ENCODE measurements at places on chromosomes 16 and 17. TPM values are rescaled to one million over a fixed set of nuclear protein-coding genes. Genes with fewer than 3 reads are reported as not detected.
A peak's percentile ranks its signal among the peaks of the same experiment; 100 is the strongest.

DNA sequence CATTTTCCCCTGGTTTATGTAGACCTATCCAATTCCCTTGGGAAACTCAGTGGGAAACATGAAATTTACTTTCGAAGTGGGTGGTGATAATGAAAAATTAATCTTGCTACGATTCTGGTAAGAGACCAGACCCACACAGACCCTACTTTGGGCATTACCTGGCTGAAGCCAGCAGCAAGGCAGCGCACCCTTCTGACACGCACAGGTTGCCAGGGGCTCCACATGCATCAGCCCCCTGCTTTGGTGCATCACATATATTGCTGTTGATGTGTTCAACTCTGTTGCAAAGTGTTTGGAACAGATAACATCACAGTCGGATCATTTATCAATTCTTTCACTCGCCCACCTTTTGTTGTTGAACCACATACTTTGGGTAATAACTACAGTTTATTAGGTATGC, 26.6 kb downstream of the SMARCE1 start:
- no peak for DNase-seq

The PLSCR3 gene
- 25.0 TPM for total RNA-seq

DNA sequence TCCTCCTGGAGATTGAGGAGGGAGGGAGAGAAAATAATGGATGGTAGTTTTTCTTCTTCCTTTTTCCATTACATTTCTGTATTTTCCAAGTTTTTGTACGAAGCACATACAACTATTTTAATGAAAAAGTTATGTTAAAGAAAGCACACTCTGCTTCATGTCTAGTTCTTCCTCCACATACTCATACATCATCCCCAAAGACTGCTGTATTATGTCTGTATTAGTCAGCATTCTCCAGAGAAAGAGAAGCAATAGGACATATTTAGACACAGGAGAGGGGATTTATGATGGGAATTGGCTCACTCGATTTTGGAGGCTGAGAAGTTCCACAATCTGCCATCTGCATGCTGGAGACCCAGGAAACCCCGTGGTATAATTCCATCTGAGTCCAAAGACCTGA, 10.1 kb upstream of the ACSM2A start:
- no peak for DNase-seq

GRCh38 chr16:56226187-56226586, 34.9 kb downstream of the GNAO1 start:
- DNase-seq, result peak; percentile 66

DNA sequence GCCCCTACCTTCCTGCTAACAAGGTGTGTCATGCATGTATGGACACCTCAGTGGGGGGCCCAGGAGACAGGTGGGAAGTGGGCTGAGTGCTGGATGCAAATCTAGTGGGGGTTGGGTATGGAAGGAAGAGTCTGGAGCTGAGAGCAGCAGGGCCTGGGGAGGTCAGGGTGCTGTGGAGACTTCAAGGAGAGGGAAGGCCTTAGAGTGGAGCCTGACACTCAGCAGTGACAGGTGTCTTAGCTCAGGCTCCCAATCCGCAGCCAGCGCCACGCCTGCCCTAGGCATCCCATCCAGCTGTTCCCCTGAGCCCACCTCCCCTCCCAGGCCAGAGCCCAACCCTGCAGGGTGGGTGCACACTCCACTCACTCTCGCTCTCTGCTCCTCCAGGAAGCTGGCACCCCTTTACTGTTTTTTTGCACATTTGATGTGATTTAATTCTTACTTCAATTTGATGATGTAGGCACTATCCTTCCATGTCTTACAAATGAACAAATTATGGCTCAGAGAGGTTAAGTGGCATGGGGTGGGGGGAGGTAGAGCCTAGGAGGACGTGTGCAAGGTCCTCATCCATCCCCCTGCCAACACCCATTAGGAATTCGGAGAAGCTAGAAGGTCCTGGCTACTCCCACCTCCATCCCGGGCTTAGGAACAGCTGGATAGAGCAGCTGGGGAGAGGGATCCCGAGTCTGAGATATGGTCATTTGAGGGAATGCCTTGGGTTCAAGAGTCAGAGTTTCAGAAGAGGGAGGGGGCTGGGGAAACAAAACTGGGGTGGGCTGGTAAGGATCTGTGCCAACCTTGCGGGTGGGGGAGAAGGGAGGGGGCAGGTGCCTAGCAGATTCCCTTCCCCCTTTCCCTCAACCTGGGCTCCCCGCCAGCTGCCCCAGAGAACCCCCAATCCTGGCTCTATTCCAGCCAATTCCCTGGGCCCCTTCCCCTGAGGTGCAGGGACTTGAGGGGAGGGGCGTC, 2.1 kb downstream of the FAM171A2 start:
- no peak for DNase-seq

DNA sequence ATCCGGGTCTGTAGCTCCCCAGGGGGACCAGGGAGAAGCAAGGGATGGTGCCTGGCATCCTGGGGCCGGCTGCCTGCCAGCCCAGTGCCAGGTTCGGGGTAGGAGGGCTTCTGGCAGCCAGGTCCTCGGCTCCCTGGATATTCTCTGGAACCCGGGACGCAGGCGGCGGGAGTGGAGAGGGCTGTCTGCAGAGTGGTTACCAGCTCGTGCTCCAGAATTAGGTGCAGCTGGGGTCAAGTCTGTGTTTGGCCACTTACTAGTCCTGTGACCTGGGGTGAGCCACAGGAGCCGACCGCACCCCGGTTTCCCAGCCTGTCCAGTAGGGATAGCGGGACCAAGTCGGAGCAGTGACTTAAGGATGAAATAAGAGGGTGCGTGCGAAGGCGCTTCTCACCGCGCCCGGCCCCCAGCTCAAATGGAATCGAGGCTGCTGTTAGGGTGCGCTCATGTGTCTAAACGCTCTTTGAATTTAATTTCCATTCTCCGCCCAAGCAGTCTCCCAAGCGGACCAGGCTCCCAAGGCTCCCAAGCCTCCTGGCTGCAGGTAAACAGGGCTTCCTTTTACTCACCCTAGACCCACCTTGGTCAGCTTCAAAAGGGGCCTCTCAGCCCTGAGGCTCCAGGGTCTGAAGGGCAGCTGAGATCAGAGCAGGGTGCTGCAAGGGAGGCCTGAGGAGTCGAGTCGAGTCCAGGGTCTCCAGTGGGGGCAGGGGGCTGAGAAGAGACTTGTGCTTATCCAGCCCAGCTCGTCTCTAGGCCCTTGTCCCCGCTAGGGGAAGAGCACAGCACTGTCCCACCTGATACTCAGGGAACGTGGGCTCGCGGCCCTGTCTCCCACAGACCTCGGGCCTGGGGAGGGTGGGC, 28.3 kb upstream of the ZNF469 start:
- DNase-seq, result peak; percentile 5

DNA sequence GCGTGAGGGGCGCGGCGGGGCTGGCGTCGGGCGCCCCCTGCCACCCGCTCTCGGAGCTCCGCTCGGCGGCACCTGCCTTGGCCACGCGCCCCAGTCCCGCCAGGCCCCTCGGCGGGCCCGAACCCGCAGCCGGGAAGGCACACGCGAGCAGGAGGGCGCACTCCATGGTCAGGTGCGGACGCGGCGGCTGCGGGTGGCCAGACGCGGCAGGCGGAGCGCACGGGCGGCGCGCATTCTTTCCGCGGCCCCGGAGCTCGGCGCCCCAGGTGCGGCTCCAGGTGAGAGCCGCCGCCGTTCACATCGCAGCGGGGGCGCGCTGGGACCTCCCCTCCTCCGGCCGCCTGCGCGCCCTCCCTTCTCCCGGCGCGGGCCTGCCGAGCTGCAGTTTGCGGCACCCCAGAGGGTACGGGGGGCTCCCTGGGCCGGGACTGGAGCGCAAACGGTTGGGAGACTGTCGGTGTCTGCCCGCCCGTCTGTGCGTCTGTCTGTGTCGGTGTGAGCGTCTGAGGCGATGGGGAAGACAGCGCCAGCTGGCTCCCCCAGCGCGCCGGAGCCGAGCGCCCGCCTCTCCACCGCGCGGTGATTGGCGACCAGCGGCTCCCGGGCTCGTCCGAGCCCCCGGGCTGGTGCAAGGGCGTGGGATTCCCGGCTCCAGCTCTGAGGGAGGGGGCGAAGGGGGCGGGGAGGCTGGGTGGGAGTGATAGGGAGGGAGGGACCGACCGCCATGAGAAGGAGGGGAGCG, at the start of gene ADAMTS18:
Gene ADAMTS18 (minus strand): TSS at position 505 of the 742 bp plus-strand sequence. CDS start 339 bp downstream, at position 166.
- peak; percentile 32 for DNase-seq

- DNase-seq, result no peak
Measured at GRCh38 chr17:32854207-32854606, 22.7 kb downstream of the MYO1D start.

DNA sequence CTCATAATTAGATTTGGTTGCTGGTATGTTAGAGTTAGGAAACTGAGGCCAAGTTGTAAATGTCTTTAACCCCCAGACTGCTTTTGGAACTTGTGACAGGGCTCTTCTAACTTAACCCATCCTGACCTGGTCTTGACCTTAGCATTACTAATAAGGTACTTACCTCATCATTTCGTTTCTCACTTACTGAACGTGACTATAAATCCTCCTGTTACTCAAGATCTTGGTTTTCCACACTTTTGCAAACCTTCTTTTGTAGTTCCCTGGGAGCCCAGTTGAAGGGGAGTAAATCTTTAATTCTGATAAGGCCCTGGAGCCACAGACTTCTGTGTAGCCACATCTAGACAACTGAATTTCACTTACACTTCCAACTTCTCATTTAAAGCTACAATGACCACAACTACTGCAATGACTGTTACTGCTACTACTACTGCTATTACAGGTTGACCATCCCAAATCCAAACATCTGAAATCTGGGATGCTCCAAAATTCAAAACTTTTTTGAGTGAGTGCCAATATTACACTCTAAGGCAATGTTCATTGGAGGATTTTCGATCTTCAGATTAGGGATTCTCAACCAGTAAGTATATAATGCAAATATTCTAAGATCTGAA, 248.8 kb upstream of the TBX2 start:
- DNase-seq, result no peak

The CNTNAP1 gene
- total RNA-seq, result 6.8 TPM
